ENCODE measurements at places on chromosomes 3 and 15.
A peak's percentile ranks its signal among the peaks of the same experiment; 100 is the strongest.

- no peak for DNase-seq
Observed at GRCh38 chr3:100062665-100063064, 51.6 kb downstream of the FILIP1L start.

DNA sequence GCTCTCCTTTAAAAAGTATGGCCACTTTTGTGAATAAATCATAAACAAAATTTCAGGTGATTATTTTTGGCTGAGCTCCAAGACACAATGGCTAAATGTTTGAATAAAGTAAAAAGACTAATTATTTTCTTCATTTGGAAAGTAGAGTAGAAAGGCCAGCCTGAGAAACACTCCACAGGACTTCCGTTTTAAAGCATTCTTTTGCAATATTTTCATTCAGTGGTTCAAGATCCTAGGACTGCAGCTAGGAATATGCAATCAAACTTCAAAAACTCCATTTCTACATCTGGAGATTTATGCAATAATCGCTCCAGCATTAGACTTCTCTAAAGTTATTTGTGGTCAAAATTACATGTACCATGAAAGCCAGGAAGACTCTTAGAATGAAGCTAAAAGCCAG, 62.8 kb downstream of the MECOM start:
- no peak for DNase-seq

DNA sequence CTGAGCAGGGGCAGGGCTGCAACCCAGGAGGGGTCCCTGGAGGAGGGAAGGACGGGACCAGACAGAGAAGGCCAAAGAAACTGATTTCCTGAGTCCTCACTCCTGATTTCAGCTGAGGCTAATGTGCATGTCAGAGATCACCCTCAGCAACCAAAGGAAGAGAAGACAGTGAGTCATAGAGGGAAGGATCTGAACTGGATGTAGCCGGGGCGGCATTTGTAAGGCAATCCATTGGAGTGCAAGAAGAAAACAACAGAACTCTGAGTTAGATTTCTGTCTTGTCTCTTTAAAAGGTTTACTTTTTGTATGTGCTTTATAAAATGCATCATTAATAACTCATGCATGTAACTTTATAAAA, 105.3 kb upstream of the AGBL1 start:
- DNase-seq, result no peak

GRCh38 chr3:138901567-138901966, 45.4 kb downstream of the FOXL2 start:
- no peak for DNase-seq

- DNase-seq, result no peak
Observed at GRCh38 chr3:12862387-12862786, 21.0 kb upstream of the RPL32 start.

DNA sequence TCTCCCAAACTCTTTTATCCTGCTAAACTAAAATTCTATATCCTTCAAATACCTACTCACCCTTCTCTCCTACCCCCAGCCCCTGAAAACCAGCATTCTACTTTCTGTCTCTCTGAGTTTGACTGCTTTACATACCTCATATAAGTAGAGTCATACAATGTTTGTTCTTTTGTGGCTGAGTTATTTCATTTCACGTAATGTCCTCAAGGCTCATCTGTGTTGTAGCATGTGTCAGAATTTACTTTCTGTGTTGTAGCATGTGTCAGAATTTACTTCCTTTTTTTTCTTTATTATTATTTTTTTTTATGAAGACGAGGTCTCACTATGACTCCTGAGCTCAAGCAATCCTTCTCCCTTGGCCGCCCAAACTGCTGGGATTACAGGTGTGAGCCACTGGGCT, 20.1 kb downstream of the IFT122 start:
- no peak for DNase-seq

GRCh38 chr15:63915873-63916771, 82.4 kb upstream of the HERC1 start:
- peak; percentile 89 for DNase-seq

GRCh38 chr15:76941636-76942035, 10.1 kb downstream of the RCN2 start:
- no peak for DNase-seq

DNA sequence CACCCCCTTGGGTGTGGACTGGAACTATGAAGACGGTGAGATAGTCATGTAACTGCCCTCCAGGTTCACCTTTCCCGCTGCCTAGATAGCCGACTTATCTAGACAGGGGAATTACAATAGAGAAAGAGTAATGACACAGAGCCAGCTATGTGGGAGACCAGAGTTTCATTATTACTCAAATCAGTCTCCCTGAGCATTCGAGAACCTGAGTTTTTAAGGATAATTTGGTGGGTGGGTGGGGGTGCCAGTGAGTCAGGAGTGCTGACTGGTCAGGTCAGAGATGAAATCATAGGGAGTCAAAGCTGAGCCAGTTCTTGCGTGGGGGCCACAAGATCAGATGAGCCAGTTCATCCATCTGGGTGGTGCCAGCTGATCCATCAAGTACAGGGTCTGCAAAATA, 19.7 kb upstream of the DNAJC19 start:
- no peak for DNase-seq

DNA sequence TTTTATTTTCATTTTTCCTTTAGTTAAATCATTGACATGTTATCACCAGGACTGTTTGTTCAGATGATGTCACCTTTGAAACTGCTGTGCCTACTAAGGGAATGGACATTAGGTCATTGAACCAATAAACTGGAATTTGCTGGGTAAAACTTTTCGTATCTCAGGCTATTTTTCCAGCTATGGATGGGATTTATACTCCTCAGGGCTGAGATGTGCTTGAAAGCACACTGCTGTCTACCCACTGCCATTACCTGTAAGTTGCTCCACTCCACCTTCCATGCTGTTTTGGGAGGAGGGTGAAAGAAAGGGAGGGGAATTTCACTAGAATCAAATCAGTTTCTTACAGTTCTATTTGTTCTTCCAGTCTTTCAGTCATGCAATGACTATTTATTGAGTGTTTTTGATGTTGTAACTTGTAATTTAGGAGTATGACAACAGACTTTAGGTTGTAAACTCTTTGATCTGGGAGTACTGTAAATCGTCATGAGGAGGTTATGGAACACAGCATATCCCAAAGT, 11.3 kb downstream of the EHD4 start:
- DNase-seq, result peak; percentile 7

DNA sequence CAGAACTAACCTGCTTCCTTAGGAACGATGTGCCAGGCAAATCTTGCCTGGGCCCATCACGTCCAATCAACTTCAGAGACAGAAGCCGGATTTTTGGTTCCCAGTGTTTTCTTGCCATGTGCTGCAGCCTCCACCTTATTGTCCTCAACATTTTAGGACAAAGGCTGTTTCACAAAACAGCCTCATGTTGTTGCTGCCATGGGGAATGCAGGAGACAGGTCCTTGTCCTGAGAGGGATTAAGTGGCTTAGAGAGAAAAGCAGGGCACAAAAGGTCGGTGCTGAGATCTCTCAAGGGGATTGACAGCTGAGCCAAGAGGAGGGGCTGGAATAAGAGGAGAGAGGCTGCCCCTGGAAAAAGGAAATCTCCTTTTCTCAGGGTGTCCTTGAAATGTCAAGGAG, 11.3 kb upstream of the NMNAT3 start:
- DNase-seq, result no peak

DNA sequence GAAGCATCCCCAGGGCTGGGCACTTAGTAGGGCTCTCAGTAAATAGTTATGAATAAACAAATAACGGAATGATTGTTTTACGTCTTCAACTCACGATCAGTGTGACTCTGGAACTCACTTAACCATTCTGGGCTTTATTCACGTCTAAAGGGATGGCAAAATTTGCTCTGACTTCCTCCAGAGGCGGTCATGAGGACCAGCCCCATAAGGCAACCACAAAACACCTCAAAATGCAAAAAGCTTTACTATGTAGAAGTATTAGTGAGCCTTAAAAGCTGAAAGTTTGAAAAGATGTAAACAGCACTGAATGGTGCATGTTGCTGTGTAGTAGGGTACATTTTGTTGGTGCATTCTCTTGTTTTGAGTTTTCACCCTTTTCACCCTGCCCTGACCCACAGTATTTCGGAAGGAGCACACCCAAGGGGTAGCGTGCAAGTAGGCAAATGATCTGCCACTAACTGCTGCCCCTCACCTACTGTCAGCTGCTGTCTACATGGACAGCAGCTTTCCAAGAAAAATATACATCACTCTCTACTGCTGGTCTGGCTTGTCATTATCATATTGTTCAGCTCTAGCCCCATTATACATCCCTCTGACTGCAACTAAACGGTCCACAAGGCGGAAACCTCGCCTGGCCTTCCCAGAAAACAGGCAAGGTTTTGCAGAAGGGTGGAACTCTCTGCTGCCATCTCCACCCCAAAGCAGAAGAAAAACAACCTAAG, 308.5 kb upstream of the PROK2 start:
- DNase-seq, result no peak

DNA sequence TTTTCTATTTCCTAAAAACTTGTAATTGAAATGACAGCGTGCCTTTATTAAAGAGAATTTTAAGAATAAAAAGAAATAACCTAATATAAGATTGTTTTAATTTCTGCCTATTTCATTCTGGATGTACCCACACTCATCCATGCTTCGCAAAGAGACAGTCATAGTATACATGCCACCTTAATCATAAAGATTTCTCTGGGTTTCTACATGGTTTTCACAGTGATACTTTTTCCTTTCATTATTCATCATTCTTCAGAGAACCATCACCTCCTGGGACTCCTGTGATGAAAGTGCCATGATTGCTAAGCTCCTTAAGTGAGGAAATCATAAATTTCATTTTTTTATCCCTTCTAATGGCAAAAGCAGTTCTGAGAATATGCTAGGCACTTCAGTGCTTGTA, 4.3 kb upstream of the CCR8 start:
- no peak for DNase-seq

All from endodermal cell (in vitro differentiated cells).